ENCODE measurements at places on chromosomes 5 and 9.

- no peak for DNase-seq
Observed at GRCh38 chr9:134858051-134858841, 22.4 kb upstream of the FCN2 start.

GRCh38 chr5:13976867-13977830 lies 32.7 kb upstream of the DNAH5 start:
- peak; percentile 17 for DNase-seq

- no peak for DNase-seq
Observed at GRCh38 chr5:155919126-155919525, 407.8 kb upstream of the SGCD start.

DNA sequence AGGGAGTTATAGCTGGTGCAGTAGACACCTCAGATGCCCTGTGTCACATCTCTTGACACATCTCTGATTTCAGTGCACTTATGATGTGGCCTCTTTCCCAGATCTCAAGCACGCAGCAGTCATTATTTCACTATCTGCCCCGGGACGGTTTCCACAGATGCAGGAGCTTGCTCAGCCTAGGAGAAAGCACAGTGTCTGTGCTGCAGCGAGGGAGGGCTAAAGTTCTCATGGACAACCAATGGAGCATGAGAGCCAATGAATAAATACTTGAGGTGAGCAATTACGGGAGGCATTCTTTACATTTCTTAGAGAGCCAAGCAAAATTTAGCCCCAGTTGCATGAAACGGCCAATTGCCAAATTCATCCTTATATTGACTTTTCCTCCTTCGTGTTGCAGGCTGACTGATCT lies 7.4 kb upstream of the MOB3B start:
- DNase-seq: no peak
